ENCODE measurements at places on chromosomes 2 and 18.

GRCh38 chr2:159449504-159450124 lies 163.1 kb upstream of the WDSUB1 start:
- no peak for DNase-seq

GRCh38 chr2:97870396-97870843 lies 125.3 kb downstream of the TMEM131 start:
- DNase-seq: peak; percentile 86

GRCh38 chr2:218458598-218458997 lies 39.7 kb downstream of the VIL1 start:
- no peak for DNase-seq

GRCh38 chr2:190156530-190157212 lies 94.1 kb upstream of the MSTN start:
- no peak for DNase-seq

DNA sequence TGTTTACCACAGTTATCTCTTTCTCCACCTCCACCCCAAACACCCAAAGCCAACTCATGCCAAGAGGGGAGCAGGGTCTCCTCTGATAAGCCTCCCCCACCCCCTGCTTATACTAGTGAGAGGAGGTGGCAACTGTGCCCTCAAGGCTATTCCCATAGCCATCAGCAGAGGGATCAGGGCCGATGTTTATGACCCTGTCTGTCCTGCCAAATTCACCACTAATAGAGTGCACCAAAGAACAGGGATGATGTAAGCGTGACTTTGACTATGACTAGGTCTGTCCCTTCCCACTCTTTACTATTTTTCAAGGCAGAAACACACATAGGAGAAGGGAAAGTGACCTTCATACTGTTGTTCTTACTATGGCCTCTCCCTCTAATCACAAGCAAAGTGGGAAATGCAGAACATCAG lies 74.6 kb downstream of the CLHC1 start:
- DNase-seq: no peak

Measured in brain microvascular endothelial cell (primary cell).